ENCODE measurements at places on chromosomes 1 and 21. TPM values are rescaled to one million over a fixed set of nuclear protein-coding genes. Genes with fewer than 3 reads are reported as not detected.

GRCh38 chr1:112388436-112388835 is 7.6 kb upstream of the CTTNBP2NL start:
- peak; percentile 37 for DNase-seq

MROH9 gene
- polyA plus RNA-seq = not detected

C1orf122 gene
- polyA plus RNA-seq = 14.3 TPM

TTLL7 gene
- polyA plus RNA-seq = 13.5 TPM

- no peak for DNase-seq
Measured at GRCh38 chr1:116371752-116372151, 1.3 kb upstream of the ATP1A1 start.

DNA sequence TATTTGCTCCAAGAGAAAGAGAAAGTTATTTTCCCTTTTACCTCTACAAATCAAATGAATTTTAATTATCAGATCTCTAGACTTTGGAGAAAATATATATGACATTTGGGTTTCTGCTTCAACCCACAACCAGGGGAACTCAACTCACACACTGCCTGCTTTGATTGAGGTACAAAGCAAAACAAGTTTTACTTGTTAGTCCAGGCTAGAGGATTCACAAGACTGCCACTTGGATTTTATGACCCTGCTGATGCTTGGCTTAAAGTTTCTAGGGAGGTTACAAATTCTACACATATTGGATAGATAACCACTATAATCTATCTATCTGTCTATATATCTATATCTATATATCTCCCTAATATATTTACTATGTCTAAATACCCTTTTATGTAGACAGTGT is 467.3 kb upstream of the RGS18 start:
- DNase-seq = no peak

- peak; percentile 79 for DNase-seq
Measured at GRCh38 chr1:163174524-163175437, 27.9 kb downstream of the RGS5 start.
